ENCODE measurements at places on chromosomes 2 and 18.

DNA sequence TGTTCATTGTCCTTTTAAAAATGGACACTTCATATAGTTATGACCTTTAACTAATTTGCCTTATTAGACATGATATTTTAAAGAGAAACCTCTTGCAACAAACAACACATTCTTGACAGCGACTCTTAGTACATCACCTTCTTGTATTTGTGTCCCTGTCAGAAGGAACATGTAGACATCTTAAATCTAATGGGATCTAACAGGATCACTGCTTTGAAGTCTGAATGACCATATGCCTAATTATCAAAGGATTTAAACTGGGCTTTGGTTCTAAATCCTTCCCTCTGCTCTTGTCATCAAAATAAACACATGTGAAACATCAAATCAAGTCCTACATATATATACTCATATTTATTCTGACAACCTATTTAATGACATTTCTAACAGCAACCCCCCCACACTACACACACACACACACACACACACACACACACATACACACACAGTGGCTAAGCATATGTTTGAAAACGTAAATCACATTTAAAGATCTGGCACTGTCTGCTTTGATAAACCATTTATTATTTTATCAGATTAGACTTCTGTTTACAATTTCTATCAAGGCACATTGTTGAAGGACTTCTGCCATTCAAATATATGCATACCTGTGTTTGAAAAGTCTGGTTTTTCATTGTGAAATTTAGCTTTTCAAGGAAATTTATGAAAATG is 4.2 kb downstream of the GALNT13 start:
- DNase-seq = no peak

DNA sequence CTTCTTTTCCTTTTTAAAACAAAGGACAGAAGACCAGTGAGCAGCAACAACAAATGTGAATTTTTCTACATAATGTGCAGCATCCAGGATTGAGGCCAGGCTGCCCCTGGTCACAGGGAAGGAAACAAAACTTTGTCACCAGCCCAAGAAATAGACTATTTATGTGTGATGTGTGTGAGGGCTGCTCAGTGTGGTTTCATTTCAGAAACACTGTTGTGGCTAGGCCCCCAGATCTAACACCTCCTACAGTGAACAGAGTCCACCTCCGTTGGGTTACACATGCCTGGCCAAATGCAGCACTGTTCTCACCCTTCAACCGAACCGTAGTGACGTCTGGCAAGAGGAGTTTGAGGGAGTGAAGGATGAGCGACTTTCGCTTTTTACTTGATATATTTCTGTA is 146.3 kb upstream of the RIOK3 start:
- DNase-seq = no peak

DNA sequence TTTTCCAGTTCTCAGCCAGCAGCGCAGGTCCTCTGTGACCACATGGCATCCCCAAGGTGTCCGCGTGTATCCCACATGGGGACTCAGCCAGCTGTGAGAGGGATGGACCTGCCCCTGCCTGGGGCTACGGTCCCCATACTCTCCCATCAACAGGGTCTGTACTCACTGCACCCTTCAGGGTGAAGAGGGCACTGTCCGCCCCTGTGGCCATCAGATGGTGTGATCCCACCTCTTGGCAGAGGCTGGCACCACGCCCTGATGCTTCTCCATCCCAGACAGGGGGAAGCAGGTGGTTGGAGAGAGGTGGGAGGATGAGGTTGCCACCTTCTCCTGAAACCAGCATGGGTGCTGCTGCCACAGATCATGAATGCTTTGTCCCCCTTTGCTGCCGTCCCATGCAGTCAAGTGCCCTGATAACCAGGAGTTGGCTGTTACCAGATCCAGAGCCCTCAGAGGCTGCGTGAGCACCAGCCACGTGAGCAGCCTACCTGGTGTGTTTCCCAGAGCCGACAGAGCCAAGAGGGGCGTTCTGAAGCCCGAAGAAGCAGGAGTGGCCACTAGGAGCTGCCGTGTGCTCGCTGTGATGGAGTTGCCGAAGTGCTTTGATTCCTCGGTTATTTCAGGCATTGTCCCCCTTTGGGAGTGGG is 93.9 kb downstream of the SH3RF3 start:
- DNase-seq = no peak

DNA sequence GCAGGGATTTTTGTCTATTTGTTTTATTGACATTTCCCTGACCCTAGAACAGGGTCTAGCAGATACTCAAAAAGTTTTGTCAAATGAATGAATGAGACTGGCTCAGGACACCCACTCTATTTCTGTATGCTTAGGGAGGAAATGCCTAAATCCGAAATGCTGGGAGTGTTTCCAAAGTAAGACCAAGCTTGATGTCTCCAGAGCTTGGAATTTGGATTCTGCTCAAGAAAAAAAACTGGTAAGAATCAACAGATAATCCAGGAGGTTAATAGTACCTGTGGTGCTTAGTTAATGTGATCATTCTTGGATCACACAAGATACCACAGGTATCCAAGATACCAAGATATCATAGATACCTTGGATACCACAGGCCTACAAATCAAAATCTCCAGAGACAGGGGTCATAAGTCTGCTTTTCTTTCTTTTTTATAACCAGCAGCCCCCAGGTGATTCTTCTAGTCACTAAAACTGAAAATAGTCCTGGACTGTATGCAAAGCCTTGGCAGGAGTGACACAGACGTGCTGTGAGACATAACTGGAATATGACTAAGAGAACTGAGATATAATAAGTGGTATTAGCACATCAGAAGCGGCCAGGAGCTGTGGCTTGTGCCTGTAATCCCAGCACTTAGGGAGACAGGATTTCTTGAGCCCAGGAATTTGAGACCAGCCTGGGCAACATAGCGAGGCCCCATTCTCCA is 39.9 kb upstream of the SP3 start:
- DNase-seq = no peak

- no peak for DNase-seq
Observed at GRCh38 chr2:60051991-60052390, 501.5 kb downstream of the BCL11A start.

DNA sequence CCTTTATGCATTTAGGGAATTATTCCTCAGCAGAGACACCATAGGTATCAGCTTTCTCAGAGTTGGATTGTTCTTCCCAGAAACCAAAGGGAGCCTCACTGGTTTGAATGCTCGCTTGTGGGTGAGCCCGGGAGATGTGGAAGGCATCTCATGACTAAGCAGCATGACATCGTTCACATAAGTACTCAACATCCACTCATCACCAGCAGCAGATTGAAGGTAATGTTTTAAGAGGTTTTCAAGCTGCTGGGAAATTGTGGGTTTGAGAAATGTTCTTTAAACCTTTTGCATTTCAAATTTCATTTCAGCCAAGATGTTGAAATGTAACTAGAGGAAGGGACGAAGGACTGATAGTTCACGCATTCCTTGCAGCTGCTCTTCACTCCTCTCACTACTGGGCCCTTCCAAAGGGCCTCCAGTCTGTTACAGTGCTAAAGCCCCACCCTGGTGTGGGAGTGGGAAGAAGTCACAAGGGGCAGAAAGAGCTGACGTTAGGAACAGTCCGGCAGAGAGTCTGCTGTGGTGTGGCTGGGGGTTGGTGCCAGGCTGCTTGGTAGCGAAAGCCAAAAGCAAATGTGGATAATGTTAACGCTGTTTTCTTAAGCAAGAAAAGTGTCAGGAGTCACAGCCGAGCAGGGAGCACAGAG is 324.5 kb upstream of the EPHA4 start:
- no peak for DNase-seq

GRCh38 chr18:64474773-64475172 is 325.9 kb upstream of the LINC00305 start:
- no peak for DNase-seq

DNA sequence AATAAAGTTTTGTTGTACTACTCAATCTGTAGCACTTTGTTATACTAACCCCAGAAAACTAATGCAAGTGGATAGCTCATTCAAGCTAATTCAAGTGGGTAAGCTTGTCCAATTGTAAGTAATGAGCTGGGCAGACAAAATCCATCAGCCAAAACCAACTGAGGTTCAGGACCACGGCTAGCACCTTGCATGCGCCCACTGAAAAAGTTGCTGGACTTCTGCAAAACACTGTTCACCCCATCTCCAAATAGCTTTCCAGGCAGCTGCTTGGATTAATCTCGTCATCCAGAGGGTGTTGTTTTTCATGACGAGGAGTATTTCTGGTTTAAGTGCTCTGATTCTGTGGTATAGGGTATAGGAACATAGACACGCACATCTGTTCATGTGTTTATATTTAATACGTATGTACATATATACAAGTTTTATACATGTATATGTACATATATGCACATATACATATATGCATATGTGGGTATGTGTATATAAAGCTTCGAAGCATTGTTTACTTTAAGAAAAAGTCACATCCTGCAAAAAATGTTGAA is 307.5 kb downstream of the GALR1 start:
- DNase-seq = no peak

DNA sequence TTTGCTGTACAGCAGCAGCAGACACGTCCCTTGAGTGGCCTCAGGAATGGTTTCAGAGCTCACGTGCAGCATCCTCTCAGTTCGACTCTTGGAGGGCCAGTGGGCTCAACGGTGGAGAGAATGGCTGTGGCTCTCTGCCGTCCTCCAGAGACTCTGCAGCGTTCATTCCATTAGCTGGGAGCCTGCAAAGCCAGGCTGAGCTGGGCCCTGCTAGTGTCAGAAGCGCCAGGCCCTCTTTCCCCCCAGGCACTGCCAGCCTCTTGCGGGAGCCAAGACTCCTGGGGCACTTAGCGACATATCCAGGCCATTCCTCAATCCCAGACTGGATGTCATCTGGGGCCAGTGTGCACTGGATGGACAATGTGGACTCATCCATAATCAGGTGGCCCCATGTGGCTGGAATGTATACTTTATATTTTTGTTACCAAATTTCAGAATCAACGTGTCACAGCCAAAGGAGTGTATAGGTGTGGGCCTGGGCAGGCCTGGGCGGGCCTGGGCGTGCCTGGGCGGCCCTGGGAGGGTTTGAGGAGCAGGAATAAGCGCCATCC is 125.1 kb upstream of the EPAS1 start:
- no peak for DNase-seq

GRCh38 chr2:73766994-73767393 is 12.9 kb downstream of the DUSP11 start:
- DNase-seq = no peak

GRCh38 chr2:191638079-191638801 is 39.7 kb upstream of the NABP1 start:
- DNase-seq = no peak

DNA sequence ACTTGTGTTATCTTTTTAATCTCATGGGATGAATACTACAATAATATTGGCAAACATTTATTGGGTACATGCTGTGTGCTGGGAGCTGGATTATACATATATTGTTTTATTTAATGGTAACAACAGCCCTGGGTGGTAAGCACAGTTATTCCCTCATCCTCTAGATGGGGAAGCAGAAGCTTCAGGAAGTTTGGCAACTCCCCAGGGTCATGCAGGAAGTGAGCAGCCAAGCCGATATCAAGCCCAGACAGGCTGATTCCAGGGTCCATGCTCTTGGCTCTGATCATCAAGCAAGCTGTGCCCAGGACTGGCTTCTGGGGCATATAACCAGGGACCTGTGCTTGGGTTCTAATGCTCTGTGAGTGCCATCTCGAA is 155.8 kb downstream of the ZNF516 start:
- no peak for DNase-seq

- DNase-seq = peak; percentile 49
Observed at GRCh38 chr2:216519154-216519762, 20.6 kb downstream of the RPL37A start.

GRCh38 chr2:172571245-172571644 is 15.4 kb downstream of the PDK1 start:
- DNase-seq = no peak

- no peak for DNase-seq
Observed at GRCh38 chr2:44929159-44929734, 12.3 kb upstream of the SIX3 start.

- no peak for DNase-seq
Observed at GRCh38 chr2:224865016-224865415, 148.9 kb upstream of the CCDC195 start.

DNA sequence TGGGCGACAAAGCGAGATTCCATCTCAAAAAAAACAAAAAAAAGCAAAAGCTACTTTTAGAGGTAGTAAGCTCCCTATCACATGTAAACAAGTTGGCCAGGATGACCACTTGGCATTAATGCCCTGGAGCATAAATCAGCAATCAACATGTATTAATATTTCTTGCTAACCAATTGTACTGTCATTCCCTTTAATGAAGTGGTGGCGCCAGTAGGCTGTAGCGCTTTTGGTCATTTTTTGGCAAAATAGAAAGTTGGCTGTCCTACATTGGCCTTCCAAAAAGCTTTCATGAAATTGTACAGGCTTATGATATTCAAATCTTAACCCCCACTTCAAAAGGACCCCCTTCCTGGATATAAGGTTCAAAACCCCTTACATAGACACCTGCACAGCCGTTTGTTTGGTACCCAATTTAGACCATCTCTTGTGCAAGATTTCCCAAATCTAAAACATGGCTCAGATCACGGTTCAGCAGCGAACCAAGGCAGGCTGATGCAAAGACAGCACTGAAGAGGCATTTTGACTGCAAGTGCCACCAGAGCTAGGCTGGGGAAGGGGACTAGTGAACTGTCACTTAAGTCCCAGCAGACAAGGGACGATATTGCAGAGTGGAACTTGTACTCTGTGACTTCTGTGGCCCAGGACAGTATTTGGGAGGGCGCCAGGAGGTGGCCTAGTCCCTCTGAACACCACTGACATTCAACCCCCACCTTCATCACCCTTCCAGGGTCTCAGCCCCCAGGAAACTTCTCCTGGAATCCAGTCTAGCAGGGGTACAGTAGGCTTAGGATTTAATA is 31.9 kb downstream of the SMAD7 start:
- DNase-seq = no peak

GRCh38 chr2:10972683-10973433 is 61.1 kb downstream of the KCNF1 start:
- no peak for DNase-seq

DNA sequence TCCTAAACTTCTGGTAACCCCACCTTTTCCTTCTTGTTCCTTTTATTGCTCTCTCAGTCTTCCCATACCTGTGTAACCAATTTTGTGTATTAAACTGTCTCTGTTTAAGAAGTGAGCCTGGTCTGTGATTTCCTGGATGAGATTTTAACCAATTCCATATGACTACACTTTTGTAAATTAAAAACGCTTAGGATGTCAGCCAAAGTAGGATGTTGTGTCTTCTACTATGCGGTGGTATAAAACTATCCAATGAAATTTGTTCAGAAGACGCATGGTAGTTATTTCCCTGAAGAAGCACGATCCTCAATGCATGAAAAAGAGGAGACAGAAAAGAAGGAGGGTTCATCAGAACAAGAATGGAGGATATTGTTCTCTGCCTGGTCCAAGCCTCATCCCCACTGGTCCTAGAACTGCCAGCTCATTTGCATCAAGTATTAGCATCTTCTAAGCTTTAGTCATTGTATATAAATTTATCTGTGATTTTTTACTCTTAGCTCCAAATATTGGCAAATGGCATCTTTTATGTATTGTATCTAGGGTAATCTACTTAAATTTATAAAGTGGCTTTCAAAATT is 127.4 kb downstream of the TGIF1 start:
- no peak for DNase-seq

DNA sequence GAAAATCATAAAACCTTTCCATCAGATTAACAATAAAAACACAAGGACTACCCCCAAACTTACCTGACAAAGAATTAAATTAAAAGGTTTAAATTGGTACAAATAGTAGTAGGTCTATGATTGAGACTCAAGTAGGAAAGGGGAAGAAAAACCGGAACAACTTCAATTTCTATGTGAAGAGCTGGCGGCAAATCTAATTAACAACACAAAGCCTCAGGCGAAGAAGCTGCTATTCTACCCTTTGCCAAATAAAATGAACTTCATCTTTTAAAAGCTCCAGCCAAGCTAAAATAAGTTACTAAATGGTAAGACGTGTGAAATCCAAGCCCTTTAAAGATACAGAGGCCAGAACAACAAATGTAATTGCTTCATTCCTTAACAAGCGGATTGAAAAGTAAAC is 146.5 kb downstream of the DLGAP1 start:
- no peak for DNase-seq

Measured in stimulated activated CD4-positive, alpha-beta T cell treated with anti-CD3 and anti-CD28 coated beads, Interleukin-2, amount 100 ng/mL, for 48 hours (primary cell).